CD14-positive monocyte (primary cell): ENCODE measurements at places on chromosomes 12 and 14. TPM values are rescaled to one million over a fixed set of nuclear protein-coding genes. Genes with fewer than 3 reads are reported as not detected.

Gene CYP27B1
- polyA plus RNA-seq, result not detected

Gene DTX1
- 0.04 TPM for polyA plus RNA-seq

Gene TSPAN9
- 0.15 TPM for polyA plus RNA-seq

Gene ETFBKMT
- 1.5 TPM for polyA plus RNA-seq
